ENCODE measurements at places on chromosomes 3 and 15. TPM values are rescaled to one million over a fixed set of nuclear protein-coding genes. Genes with fewer than 3 reads are reported as not detected.

LEKR1 gene
- total RNA-seq = 0.52 TPM

GLDN gene
- 3.7 TPM for total RNA-seq

TMEM202 gene
- not detected for total RNA-seq

GPR27 gene
- total RNA-seq = 1.6 TPM

MAPK6 gene
- 23.5 TPM for total RNA-seq

KLHL6 gene
- 1.0 TPM for total RNA-seq

HRG gene
- total RNA-seq = not detected

GOLGA8J gene
- not detected for total RNA-seq

PLA2G4E gene
- 0.52 TPM for total RNA-seq

MNS1 gene
- 0.52 TPM for total RNA-seq

SERP1 gene
- 49.1 TPM for total RNA-seq

SNX22 gene
- total RNA-seq = 1.0 TPM

XCR1 gene
- not detected for total RNA-seq

Data from skeletal muscle tissue (tissue), 5 donors.